NCI-H69 (cell line): ENCODE measurements at places on chromosomes 13 and 19.

DNA sequence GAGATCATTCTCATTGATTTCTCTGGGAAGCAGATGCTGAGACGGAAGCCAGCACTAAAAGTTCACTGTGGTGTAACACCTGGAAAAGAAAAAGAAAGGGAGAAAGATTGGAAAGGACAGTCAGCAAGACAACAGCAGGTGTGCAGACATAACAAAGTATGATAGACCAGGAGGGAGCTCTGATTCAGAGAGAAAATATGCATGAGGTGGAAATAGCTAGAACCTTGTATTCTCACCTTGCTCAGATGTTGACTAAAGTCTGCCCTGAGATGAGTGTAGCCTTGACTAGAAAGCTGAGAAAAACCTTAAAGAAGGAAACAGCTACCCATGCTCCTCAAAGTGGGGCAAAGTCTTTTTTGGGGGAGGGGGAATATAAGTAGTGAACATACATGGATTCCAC, 1711.8 kb downstream of the EFNB2 start:
- DNase-seq, result no peak

DNA sequence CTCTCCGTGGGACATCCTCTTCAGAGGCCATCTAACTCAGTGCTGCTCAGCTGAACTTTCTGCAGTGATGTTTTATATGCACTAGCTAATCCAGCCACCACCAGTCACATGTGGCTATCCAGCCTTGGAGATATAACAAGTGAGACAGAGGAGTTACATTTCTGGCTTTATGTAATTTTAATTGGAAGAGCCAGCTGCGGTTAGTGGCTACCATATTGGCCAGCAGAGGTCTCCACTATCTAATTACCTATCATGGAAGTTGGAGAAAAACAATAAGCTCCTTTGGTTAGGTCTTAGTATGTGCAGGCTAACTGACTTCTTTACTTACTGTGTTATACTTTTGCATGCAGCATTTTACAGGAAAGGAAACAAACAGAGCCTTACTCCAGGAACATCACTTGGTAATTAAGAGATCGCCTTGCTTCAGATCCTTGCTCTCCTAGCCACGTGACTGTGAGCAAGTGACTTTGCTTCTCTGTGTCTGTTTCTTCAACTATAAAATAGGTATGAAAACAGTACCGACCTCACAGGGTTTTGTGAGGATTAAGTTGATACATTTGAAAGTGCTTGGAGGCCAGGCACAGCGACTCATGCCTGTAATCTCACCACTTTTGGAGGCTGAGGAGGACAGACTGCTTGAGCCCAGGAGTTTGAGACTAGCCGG, 1.6 kb upstream of the KLK10 start:
- peak; percentile 61 for DNase-seq

DNA sequence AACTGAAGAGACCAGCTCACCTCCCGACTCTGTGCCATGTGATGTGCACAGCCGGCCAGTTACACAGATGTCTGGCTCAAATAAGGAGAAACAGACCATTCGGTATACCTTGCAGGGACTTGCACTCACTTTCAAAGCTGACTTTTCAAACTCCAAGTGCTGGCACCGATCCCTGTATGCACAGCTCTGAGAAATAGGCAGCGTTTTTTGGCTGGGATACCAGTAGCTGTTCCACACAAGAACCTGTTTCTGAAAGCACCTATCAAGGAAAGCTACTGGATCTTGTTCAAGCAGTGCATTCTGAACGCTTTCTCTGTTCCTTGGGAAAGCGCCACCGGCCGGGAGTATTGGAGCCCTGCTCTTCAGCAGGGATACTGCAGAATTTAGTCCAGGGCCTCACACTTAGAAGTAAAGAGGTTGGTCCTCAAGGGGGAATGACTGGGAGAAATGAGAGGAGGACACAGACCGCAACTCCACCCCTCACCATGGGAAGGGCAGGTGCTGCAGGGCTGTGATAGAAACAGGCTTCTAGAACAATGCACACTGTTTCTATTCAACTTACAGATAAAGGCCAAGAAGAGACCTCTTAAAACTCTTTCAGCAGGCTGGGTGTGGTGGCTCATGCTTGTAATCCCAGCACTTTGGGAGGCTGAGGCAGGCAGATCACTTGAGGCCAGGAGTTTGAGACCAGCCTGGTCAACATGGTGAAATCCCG, 53.6 kb upstream of the PABPC3 start:
- no peak for DNase-seq

DNA sequence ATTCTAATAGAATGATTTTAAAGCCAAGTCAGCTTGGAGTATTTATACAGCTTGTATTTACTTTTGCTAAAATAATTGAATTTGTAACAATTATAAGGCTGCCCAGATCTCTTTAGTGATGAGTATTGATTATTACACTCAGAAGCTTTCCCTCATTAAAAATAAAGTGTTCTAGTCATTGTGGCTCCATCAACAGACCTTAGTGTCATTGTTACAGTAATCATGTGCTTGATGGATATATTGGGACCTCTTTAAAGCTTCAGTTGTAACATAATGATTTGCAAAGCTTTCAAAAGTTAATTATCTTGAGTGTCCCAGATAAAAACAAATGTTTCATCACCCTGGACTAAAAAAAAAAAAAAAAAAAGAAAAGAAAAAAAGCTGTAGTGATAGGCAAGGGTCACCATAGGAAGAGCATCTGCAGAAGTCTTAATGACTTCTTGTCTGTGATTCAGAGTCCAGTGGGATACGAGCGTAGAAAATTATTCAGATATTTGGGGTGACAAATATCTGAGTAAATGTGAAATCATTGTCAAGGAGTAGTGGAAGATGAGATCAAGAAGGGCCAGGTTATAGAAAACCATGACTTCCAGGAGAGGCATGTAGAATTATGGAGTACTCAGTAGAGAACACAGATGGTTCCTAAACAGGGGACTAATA, 369.6 kb downstream of the DCT start:
- DNase-seq, result no peak

GRCh38 chr19:7862413-7862951, 11.7 kb downstream of the PRR36 start:
- peak; percentile 81 for DNase-seq

- peak; percentile 84 for DNase-seq
Observed at GRCh38 chr13:107867701-107868661, 347.4 kb downstream of the LIG4 start.

GRCh38 chr13:32501064-32501463, 37.5 kb downstream of the N4BP2L2 start:
- DNase-seq, result no peak

- peak; percentile 8 for DNase-seq
Observed at GRCh38 chr19:30066781-30067759, 125.0 kb downstream of the URI1 start.

DNA sequence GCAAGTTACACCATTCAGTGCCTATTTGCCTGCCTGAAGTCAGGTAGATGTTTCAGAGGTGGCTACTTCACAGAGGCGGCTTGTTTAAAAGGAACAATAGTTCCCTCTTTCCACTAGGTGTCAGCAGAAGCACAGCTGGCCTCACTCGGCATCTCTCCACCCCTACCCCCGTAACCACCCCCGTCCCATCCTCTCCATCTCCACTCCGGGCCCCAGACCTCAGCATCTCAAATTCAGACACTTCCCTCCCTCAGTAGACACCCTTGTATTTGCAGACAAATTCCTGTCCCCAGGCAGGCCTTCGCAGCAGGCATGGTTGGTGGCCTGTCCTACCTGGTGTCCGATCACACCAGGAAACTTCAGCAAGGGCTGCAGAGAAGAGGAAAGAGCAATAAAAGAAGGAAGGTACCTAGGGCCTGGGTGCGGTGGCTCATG, 9.1 kb upstream of the DPP9 start:
- DNase-seq, result peak; percentile 90

DNA sequence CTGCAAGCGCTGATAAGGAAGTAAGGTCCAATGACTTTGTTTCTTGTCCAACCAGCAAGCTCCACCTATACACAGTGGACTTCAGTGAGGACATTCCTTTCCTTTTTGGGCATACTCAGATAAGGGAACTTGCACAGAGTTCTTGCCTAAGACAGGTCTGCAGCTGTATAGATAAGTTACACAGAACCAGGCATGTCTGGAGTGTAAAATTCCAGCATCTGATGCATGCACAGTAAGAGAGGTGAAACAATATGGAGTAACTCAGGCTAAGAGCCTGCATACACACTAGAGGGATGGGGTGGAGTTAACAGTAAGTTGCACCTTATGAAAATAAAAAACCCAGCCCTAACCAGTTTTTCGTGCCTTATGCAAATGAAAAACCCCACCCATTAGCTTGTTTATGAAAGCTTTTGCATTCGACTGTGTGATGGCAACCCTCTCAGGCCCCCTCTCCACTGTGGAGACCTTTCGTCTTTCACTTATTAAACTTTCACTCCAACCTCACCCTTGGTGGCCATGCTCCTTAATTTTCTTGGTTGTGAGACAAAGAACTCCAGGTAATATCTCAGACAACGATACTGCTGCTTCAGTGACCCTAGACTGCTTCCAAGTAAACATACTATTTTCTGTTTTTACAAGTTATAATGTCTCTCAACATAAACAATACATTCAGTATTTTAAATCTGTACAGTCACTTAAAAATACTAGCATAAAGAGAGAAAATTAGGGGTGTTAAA, 2859.0 kb upstream of the PCDH20 start:
- DNase-seq, result no peak
